Activated effector memory CD4-positive, alpha-beta T cell treated with Interleukin-2 at 50 U/mL for 16 hours (primary cell): ENCODE measurements at places on chromosomes 13 and 19.

GRCh38 chr13:98761126-98761985, 8.9 kb upstream of the SLC15A1 start:
- DNase-seq = no peak

GRCh38 chr19:39557811-39558623, 18.1 kb upstream of the EID2 start:
- DNase-seq = no peak

- no peak for DNase-seq
These were observed 6.7 kb upstream of the RANBP3 start for GRCh38 chr19:5984600-5984999.

- no peak for DNase-seq
These were observed 639 bp downstream of the STARD13 start for GRCh38 chr13:33284916-33285315.

GRCh38 chr13:74132152-74132775, 1.9 kb downstream of the KLF12 start:
- no peak for DNase-seq

GRCh38 chr19:35295792-35296462, 4.0 kb downstream of the MAG start:
- peak; percentile 29 for DNase-seq

GRCh38 chr19:38654628-38655055, 7.2 kb downstream of the ACTN4 start:
- DNase-seq = no peak

DNA sequence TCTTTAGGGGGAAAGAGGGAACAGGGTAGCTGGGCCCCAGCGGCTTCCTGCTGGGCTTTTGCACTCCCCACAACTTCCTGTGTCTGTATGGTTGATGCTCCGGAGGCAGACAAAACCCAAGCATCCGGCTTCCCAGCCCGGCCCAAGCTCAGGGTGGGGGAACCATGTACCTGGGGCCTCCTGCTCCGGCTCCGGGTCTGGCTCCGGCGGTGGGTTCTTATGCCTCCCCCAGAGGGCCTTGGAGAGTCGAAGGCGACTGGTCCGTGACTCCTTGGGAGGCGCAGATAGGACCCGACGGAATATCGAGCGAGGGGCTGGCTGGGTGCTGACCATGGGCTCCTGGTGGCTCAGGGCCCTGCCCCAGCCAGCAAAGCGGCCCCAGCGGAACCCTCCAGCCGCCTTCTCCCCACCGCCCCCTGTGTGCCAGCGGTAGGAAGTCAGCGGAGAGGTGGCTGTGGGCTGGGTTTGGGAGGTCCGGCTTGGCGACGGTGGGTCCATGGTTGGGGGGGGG, 428 bp downstream of the RASAL3 start:
- DNase-seq = peak; percentile 79

DNA sequence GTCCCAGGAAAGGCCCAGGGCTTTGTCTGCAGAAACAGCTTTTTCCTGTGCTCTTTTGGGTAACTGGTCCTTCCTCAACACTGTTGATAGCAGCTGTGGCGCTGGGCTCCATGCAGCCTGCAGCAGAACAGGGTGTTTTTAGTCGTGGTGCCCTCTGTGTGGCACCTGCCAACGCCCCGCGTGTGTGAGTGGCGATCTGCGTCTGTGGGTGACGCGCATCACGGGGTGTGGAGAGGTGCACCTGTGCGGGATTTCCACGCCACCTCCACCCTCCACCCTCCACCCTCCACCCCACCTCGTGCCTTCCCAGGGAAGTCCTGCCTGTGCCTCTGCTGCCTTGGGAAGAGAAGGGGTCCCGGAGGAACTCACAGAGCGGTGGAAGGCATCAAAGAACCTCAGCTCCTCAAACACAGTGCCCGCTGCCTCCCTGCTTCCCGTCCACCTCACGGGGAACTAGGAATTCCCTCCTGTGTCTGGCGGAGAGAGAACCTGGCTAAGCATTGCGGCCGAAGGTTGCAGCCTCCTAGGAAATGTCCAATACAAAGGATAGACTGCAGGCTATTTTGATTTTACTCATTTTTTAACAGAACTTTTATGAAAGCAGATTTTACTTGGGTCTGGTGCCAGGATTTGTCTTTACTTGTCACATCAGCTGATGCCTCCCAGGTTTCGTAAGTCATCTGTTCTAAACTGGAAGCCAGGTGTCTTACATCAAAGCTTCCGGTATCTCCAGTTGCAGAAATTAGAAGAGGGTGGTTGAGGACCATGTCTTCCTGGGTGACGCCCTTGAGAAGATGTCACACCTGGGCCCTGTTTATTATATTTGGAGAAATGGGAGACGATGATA, 84.0 kb downstream of the ATP11A start:
- DNase-seq = no peak

DNA sequence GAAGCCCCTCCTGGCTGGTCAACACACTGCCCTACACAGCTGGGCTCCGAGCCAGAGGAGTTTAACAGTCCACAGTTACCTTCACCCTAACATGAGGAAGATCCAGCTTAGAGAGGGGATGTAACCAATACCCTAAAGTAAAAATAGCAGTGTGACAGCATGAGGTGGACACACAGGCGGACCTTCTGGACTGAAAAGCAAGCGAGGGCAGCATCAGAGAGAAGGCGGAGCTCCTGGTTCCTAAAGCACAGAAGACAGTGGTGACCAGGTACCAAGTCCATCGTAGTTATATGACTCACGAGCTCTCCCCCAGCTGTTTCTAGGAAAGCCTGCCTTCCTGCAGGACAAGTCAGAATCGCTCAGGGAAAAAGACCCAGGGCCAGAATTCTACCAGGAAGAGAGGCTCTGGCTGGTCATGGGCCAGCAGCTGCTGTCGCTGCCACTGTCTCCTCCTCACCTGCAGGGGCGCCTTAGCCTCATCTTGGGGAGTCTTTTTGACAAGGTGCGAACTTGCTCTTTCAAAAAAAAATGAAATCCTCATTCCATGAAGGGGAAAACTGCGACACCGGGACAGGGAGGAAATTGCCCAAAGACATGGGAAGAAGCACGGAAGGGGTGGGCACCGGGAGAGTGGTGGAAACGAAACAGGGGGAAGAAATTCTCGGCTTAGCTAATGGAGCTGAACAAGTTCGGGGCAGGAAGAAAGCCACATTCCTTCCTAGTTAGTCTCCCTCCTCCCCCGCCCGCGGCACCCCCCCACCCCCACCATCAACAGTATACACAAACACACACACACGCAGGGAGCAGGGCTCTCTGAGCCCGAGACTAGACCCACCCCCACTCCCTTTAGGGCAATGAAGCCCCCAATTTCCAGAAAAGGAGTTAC, 1.7 kb downstream of the ELL start:
- DNase-seq = peak; percentile 48

GRCh38 chr13:92197669-92198068, 799.2 kb downstream of the GPC5 start:
- DNase-seq = no peak

GRCh38 chr13:101714195-101714594, 261.7 kb downstream of the ITGBL1 start:
- DNase-seq = no peak

GRCh38 chr19:33468361-33469170, 53.0 kb downstream of the PEPD start:
- DNase-seq = no peak

GRCh38 chr13:39577203-39577602, 25.8 kb downstream of the LHFPL6 start:
- DNase-seq = no peak

GRCh38 chr13:43822969-43823368, 36.2 kb upstream of the ENOX1 start:
- DNase-seq = no peak

GRCh38 chr13:42119875-42120274, 71.4 kb downstream of the DGKH start:
- DNase-seq = no peak

- DNase-seq = no peak
These were observed 34.9 kb downstream of the DOCK9 start for GRCh38 chr13:98942997-98943396.

DNA sequence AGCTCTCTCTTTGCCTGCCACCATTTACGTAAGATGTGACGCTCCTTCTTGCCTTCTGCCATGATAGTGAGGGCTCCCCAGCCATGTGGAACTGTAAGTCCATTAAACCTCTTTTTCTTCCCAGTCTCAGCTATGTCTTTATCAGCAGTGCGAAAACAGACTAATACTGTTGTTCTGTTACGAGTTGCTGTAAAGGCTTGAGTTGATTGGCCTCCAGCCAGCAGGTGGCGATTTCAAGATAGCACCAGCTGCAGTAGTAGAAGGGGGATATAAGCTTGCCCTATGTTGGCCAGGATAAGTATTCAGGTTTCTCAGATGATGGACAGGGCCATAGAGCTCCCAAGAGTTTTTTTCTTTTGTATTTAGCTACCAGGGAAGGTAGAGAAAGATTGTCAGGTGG, 385.5 kb downstream of the MZT1 start:
- DNase-seq = no peak

DNA sequence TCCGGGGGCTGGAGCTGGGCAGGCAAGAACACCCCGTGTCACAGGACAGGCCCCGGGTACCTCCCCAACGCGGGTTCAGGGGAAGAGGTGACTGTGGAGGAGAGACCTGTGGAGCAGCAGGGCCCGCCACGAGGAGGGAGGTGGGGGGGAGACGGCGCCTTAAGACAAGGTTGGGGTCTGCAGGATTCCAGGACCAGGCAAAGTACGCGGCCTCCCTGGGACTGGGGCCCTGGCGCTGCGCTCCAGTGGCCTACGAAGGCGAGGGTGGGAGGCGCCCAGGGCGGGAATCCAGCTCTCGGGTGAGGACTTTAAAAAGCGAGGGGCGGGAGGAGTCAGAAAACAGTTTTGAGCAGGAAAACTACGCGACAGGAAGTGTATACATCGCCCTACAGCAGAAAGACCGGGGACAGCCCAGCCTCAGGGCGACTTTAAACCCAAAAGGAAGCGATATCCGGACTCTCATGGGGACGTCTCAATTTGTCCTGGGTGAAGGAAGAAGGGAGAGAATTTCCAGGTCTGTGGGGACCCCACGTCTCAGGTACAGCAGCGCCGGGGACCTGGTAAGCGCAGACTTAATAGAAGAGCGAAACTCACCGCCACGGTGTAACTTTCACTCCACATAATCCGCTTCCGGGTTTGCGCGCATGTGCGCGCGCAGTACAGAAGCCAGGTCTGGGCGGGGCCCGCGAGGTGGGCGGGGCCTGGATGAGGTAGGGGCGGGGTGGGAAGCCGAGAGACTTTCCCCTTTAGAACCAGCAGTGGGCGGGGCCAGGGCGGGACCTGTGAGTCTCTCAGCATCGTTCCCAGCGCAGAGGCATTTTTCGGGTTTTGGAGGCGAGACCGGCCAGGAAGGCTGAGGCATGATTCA, at the start of gene ZNF83:
ZNF83 (minus strand) TSS at position 638 of the 868 bp plus-strand sequence.
- DNase-seq = peak; percentile 92

GRCh38 chr13:113166266-113166665, 7.8 kb downstream of the PROZ start:
- no peak for DNase-seq

GRCh38 chr19:58033741-58034476, at the start of gene ZSCAN1:
Gene ZSCAN1, plus strand, starts transcription at chr19:58034025. Its CDS starts 3,812 bp downstream, at chr19:58037837.
- DNase-seq = no peak

DNA sequence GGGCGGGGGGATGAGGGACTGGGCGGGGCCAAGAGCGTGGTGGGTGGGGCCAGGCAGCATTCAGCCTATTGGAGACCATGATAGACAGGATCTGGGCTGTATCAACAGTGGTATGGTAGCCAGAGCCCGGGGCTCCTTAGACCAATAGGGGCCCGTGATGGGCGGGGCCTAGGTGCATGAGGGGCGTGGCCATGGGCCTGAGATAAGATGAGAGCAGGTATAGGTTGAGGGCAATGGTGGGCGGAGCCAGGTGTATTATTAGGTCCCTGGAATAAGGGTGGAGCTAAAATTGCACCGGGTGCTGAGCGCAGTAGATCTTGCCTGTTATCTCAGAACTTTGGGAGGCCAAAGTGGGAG, 5.3 kb downstream of the ABCA7 start:
- no peak for DNase-seq

- no peak for DNase-seq
These were observed 275.5 kb downstream of the ITGBL1 start for GRCh38 chr13:101728021-101728420.

- DNase-seq = peak; percentile 18
These were observed 40.5 kb upstream of the GAS6 start for GRCh38 chr13:113904411-113904810.

GRCh38 chr13:98880677-98881076, 97.2 kb downstream of the DOCK9 start:
- DNase-seq = no peak

GRCh38 chr19:11018763-11019162, 57.9 kb downstream of the SMARCA4 start:
- no peak for DNase-seq

DNA sequence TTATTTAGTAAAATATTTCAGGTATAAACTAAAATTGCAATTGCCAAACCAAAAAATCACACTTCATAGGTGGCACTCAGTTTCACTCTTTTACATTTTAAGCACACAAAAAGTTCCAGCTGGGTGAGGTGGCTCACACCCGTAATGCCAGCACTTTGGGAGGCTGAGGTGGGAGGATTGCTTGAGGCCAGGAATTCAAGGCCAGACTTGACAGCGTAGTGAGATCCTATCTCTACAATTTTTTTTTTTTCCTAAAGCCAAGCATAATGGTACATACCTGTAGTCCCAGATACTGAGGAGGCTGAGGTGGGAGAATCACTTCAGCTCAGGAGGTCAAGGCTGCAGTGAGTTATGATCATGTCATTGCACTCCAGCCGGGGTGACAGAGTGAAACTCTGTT, 20.6 kb upstream of the SLC46A3 start:
- no peak for DNase-seq

DNA sequence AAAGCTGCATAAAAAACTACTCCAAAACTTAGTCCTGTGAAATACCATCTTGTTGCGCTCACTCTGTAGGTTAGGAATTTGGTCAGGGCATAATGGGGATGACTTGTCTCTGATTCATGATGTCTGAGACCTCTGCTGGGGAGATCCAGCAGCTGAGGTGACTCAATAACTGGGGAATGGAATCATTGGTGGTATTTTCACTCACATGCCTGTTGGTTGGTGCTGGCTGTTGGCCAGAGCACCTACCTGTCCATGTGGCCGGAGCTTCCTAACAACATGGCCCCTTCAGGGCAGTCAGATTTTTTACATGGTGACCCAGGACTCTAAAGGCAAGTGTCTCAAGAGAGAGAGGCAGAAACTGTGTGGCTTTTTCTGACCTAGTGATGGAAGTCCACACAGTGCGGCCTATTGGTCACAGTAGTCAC, 7.4 kb upstream of the ESD start:
- DNase-seq = no peak

GRCh38 chr19:38932425-38933179, 1.9 kb downstream of the MRPS12 start:
- no peak for DNase-seq

GRCh38 chr19:39738814-39739213, 985 bp upstream of the CLC start:
- DNase-seq = no peak

DNA sequence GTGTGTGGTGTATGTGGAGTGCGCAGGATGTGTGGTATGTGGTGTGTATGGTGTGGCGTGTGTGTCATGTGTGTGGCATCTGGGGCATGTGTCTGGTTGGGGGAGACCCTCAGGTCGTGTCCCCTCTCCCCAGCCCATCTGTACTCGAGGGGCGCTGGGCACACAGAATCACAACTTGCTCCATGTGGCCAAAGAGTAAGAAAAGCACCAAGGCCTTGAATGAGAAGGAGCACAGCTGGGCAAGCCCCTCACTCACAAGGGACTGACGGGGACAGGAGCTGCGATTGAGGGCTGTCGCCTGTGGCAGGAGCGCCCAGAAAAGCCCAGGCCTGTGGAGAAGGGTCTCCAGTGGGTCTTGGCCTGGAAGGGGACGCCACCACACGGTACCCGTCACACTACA, 62.8 kb downstream of the PEPD start:
- no peak for DNase-seq
